ENCODE measurements at places on chromosomes 12 and 14.
A peak's percentile ranks its signal among the peaks of the same experiment; 100 is the strongest.

DNA sequence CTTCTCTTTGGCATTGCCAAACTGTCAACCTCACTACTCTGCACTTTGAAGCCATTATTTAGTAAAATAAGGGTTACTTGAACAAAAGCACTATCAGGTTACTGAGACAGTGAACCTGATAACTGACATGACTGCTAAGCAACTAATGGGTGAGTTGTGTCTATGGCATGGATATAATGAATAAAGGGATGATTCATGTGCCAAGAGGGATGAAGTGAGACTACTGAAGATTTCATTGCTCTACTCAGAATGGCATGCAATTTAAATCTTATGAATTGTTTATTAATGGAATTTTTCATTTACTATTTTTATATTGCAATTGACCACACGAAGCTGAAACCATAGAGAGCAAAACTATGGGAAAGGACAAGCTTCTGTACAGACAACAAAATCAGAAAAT lies 74.4 kb downstream of the CEP128 start:
- no peak for DNase-seq

DNA sequence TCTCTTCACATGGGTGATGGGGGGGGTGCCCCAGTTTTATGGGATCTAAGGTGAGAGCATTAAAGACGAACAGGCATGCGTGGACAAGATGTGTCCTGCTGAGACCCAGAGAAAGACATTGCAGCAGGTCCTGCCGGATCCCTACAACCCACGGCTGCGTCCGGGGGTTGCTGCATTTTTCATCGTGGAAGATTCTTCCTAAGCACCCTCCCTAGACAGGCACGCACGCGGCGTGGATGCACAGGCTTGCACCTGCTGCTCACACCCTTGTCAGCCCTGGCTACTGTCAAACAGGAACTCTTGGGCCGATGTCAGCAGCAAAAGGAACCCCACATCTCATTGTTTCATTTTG lies 280.6 kb upstream of the RTL1 start:
- DNase-seq = no peak

GRCh38 chr12:65832217-65832616 lies 7.9 kb downstream of the HMGA2 start:
- no peak for DNase-seq

GRCh38 chr12:43692064-43692463 lies 66.5 kb downstream of the PUS7L start:
- DNase-seq = peak; percentile 66

GRCh38 chr12:52884526-52885293 lies 20.2 kb downstream of the KRT8 start:
- DNase-seq = peak; percentile 85

GRCh38 chr12:49552014-49552413 lies 13.2 kb downstream of the KCNH3 start:
- DNase-seq = no peak

GRCh38 chr14:20468764-20469241 lies 403 bp upstream of the PNP start:
- DNase-seq = no peak

DNA sequence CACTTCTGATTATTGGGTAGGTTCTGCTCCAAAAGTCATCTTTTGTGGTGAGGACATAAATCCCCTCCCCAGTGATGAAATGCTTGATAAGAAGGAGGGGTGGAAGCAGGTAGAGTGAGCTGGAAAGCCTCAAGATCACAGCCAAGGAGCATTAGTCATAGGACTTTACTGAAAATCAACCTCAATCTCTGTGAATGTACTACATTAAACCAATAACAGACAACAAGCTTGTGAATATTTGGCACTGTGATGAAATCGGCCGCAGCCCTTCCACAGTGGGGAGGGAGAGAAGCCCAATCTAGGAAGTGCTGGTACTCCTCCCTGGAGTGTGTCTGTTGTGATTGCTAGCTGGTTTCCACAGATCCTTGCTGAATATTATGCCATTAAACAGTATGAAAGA lies 41.2 kb upstream of the PTCSC3 start:
- DNase-seq = no peak

DNA sequence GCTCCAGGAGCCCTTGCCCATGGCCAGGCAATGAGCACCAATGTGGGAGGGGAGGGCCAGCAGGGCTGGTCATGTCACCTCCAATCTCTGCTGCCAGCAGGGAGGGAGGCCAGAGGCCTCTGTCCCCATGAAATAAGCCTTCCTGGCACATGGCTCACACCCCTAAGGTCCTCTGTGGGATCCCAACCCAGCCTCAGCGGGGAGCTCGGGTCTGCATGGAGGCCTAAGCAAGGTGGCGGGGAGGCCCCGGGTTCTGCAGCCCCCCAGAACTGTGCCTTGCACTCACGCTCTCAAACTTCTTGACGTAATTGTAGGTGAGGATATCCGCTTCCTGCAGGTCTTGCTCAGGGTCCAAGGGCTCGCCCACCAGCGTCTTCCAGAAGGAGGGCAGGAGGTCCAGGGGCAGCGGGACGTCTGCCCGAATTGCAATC lies 41.7 kb downstream of the TRAFD1 start:
- no peak for DNase-seq

DNA sequence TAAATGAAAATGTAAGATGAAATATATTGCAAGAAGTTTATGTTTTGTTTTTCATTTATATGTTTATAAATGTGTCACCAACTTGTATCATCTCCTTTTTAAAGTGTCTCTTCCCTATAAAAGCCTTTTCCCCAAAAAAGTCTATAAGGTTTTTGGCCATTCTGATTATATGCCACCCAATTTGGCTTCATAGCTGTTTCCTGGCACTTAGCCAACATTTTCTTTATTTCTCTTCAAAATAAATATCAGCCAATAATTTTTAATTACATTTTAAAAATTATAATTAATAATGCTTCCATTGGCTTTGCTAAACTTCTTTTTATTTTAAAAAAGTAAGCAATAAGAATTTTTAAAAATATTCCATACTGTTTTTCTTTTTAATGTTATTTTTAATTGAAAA lies 171.8 kb downstream of the RASSF9 start:
- DNase-seq = no peak

DNA sequence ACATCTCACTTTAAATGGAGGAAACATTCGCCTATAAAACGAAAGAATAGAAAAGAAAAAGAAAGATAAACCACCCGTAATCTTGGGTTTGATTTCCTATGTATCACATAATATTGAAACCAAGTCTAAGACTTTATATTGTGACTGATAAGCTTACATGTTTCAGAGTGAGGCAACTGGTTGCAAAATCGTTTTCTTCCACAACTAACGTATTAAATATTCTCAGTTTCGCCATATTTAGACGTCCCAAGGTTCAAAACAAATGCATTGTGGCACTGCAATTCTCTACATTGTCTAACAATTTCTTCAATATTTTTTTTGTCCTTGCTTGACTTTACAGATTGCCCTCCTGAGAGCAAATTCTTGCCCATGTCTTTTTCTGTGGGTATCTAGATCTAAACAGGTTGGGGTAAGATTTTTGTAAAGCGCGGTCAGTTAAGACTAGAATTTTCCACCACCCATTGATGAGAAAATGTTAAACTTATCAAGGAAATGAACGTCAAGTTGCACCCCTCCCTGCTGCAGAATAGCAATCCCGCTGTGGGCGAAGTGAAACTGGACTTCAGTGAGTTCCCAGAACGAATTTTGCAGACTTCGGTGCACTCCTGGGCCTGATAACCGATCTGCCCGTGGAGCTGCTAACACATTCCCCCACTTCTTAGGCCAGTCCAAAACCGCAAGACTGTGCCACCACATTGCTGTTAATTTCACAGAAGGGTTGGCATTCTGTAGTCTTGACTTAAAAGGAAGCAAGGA lies 2.7 kb downstream of the TBX3 start:
- DNase-seq = peak; percentile 50

DNA sequence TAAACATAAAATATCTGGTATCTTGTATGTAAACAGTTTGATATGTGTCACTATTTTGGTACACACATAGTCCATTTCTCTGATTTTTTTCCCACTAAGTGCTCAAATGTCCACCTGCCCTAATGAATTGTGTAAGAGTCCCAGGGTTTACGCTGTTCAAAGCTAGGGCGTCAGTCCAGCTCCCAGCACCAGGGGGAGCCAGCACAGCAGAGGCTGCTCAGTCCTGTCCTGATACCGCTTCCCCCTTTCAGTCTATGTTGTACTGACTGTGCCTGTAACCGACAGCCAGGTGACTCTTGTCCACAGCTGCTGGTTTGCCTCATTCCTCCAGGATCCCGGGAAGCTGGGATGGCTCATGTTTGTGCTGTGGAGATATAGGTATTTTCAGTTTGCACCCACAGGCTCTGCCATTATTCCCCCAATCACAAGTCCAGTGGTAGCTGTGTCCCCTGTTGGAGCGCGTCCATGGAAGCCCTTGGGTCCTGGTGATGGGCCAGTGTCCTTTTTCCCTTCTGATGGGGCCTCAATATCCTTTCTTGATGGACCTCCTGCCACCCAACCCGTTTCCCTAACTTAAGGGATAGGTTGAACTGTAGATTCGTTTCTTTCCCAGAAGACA lies 242.0 kb downstream of the NEDD1 start:
- DNase-seq = peak; percentile 67

GRCh38 chr12:25684070-25684469 lies 131.0 kb upstream of the LMNTD1 start:
- no peak for DNase-seq

DNA sequence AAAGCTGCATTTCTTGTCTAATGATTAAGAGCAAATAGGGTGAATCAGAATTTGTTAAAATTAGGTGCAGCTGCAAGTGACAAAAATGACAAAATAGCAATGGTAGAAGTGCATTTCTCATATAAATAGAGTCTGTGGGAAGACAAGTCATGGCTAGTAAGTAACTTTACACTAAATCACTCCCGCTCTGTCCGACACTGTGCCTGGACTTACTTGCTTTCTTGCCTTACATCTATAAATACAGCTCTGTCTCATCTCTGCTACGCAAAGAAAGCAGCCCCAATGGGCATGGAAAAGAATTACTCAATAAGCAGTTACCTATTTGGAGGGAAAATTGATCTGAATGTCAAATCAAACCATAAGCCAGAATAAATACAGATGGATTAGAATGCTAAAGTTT lies 245.4 kb upstream of the KRR1 start:
- no peak for DNase-seq

DNA sequence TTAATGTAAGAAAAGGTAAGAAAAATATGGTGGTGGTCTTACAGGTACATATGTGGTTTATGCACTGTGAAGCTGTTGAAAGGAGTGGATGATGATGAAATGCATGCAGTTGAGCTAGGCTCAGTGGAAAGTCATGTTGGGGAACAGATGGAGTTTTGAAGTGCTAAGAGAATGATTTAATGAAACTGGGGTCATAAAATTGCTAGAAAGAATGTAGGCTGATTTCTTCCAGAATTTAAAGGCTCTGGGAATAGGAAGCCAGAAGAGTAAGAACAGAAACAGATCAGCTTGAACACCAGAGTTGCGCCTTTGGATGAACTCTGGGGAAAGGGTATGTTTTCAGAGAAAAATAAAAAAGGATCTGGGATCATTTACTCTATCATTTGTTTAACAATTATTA lies 146.5 kb downstream of the MON2 start:
- no peak for DNase-seq

DNA sequence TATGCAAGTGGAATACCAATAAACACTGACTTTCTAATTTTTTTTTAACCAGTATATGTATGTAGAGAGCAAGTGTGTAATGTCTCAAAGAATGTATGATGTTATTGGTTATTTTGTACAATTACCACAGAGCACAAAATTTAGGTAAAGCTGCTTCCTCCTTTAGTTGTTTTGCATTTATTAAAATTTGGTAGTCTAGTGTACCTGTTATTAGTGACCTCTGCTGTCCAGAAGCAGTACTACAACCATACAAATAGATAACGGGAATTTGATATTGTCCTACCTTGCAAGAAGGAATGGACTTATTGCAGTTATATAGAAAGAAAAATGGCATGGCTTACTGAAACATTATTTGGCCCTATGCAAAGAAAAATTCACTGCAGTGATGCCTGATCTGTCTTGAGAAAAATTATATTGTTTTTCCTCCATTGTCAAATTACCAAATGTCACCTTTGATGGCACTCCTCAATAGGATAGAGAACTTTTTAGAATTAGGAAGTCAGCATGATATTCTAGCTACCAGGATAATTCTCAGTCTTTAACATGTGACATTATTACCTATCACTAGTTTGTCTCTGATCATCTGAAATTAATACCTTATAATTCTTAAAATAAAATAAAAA lies 153.9 kb upstream of the RMST start:
- DNase-seq = peak; percentile 64

DNA sequence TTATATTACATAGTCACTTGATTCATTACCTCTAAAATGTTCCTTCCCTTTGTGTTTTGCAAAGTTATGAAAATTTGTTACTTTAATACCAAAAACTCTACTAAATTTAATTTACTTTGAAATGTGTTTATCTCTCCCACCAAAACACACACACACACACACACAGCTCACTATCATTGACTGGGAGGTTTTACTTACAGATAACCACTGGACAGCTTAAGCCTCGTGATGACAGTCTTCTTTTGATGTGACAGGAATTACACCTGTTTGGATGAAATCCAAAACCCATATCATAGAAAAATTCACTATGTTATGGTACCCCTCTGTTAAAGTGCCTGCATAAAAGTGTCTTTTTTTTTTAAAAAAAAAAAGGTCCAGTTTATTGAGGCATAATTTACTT lies 15.6 kb downstream of the BBS10 start:
- DNase-seq = no peak

- no peak for DNase-seq
These were observed 25.7 kb upstream of the FZD10 start for GRCh38 chr12:130136509-130137039.

- DNase-seq = no peak
These were observed 78.7 kb downstream of the TSPAN9 start for GRCh38 chr12:3155702-3156370.

- no peak for DNase-seq
These were observed 10.7 kb downstream of the PRH1 start for GRCh38 chr12:10873378-10873777.

DNA sequence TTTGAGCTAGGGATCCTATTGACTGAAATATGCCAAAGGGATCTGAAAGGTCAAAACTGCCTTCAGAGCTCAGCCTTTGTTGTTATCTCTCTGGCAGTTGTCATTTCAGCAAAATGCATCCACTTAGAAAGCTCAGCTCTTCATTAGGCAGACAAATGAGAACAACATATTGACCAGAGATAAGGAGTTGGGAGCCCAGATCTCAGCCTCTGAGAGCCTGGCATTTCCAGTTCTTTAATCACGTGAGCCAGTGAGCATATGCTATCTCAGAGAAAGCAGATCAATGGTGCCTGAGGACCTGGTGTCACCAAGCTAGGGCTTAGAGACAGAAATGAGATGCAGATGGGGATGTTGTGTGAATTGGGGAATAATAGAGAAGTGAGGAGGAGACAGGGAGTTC lies 101.1 kb downstream of the DAD1 start:
- no peak for DNase-seq

DNA sequence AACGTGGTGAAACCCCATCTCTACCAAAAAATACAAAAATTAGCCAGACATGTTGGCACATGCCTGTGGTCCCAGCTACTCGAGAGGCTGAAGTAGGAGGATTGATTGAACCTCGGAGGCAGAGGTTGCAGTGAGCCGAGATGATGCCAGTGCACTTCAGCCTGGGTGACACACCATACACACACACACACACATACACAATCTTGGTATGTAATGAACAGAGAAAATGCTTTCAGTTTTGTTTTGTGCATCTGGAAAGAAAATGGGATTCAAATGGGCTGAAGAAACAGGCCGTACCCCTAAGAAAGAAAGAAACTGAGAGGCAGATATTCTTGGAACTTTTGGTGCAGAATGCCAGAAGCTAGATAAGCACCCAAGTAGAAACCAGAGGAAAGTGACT lies 107.2 kb downstream of the PDE3A start:
- no peak for DNase-seq

GRCh38 chr12:64892561-64892960 lies 68.1 kb downstream of the TBC1D30 start:
- no peak for DNase-seq

Measured in KBM-7 (cell line).